ENCODE measurements at places on chromosomes 6 and 20.

GRCh38 chr6:81263531-81264168, 488.8 kb downstream of the TENT5A start:
- no peak for DNase-seq

GRCh38 chr6:88246654-88247053, 80.5 kb upstream of the CNR1 start:
- DNase-seq, result no peak

- no peak for DNase-seq
These were observed 114.9 kb upstream of the PTPRT start for GRCh38 chr20:43304598-43304997.

- peak; percentile 48 for DNase-seq
These were observed 636.0 kb downstream of the BCKDHB start for GRCh38 chr6:80742481-80742880.

DNA sequence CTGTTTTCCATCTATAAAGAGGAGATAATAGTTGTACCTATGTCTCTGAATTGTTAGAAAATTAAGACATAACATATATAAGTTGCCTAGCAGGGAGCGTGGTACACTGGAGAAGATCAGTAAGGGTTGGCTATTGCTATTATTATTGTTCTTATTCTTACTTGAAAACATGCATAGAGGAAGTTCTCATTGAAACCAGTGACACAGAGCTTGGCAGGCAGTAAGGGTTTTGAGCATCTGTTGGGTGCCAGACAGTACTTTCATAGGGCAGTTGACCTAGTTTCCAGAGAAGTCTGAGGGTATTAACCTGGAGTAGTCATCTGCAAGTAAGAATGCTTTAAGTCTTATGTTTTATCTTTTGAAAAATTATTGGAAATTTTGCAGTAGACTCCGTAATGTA, 13.3 kb upstream of the SGK1 start:
- DNase-seq, result no peak

- no peak for DNase-seq
These were observed 10.8 kb downstream of the TRIM26 start for GRCh38 chr6:30202366-30202765.

- no peak for DNase-seq
These were observed 207.2 kb downstream of the CD109 start for GRCh38 chr6:73903155-73903554.

DNA sequence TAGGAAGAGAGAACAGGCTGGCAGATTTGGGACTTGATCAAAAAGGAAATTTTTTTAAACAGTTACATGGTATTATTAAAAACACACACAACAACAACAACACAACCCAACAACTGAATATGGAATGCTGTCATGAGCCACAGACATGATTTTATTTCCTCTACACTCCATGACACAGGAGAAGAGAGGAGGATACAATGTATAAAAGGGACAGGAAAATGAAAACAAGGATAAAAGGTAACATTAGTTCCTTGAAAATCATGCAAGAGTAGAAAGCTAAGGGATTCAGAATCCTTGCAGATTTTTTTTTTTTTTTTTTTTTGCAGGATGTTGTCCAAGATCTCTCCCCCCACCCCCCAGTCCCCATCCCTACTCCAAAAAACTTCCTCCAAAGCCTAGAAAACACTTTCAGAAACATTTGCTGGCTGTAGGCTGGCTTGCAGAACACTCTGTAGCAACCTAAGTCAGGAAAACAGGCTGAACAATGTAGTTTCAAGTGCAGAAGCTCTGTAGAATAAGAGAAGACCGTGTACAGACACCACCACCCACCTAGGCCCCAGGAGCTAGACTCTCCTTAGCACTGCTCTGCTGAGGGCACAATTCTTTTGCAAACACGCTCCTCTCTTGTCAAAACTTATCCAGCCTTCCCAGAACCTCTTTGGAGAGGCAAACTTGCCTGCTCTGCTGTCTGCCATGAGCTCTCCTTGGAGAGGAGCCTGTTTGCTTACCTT, 845 bp downstream of the ZMYND8 start:
- DNase-seq, result peak; percentile 50

GRCh38 chr6:101845172-101845571, 451.7 kb downstream of the GRIK2 start:
- DNase-seq, result no peak

- DNase-seq, result no peak
These were observed 145.3 kb downstream of the KHDC1L start for GRCh38 chr6:73079978-73080377.

DNA sequence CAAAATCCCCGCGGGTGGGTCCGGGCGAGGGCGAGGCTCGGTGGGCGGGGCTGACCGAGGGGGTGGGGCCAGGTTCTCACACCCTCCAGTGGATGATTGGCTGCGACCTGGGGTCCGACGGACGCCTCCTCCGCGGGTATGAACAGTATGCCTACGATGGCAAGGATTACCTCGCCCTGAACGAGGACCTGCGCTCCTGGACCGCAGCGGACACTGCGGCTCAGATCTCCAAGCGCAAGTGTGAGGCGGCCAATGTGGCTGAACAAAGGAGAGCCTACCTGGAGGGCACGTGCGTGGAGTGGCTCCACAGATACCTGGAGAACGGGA, 809 bp downstream of the HLA-G start:
- no peak for DNase-seq

GRCh38 chr6:34189806-34190503, 44.1 kb upstream of the GRM4 start:
- no peak for DNase-seq

- no peak for DNase-seq
These were observed 333.8 kb downstream of the PKHD1 start for GRCh38 chr6:51753635-51754034.
